ENCODE measurements at places on chromosomes 4 and X. TPM values are rescaled to one million over a fixed set of nuclear protein-coding genes. Genes with fewer than 3 reads are reported as not detected.

- H3K36me3 ChIP-seq: no peaks in the 10 kb centered on the region
- H3K27me3 ChIP-seq: no peaks in the 10 kb centered on the region
- no peaks in the 10 kb centered on the region for H3K4me1 ChIP-seq
- peak; percentile 41 for DNase-seq
- no peak overlapping the region for H3K4me3 ChIP-seq
- no peak overlapping the region for H3K27ac ChIP-seq
Observed at GRCh38 chr4:174318829-174319764, 35.4 kb downstream of the CEP44 start.

GRCh38 chr4:168506014-168506413 is 9.2 kb downstream of the PALLD start:
- peaks cover 6% of the 10 kb centered on the region for H3K27me3 ChIP-seq
- no peak overlapping the region for H3K4me3 ChIP-seq
- no peaks in the 10 kb centered on the region for H3K4me1 ChIP-seq
- H3K36me3 ChIP-seq: no peaks in the 10 kb centered on the region
- H3K27ac ChIP-seq: no peak overlapping the region
- no peak for DNase-seq

DNA sequence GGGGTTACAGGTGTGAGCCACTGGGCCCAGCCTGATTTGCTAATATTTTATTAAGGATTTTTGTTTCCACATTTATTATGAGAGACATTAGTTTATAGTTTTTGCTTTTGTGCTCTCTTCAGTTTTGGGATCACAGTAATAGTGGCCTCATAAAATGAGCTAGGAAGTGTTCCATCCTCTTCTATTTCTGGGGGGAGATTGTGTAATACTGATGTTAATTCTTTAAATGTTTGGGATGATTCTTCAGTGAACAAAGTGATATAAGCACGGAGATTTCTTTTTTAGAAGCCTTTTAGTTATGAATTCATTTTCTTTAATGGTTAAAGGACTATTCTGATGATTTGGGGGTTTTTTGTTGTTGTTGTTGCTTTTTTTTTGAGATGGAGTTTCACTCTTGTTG is 41.3 kb downstream of the RBMX start:
- no peaks in the 10 kb centered on the region for H3K4me1 ChIP-seq
- no peak overlapping the region for H3K27ac ChIP-seq
- no peak overlapping the region for H3K4me3 ChIP-seq
- no peak for DNase-seq
- H3K27me3 ChIP-seq: no peaks in the 10 kb centered on the region

- no peak for DNase-seq
- no peaks in the 10 kb centered on the region for H3K36me3 ChIP-seq
- H3K4me1 ChIP-seq: peaks cover 17% of the 10 kb centered on the region
- H3K27me3 ChIP-seq: no peaks in the 10 kb centered on the region
- H3K27ac ChIP-seq: no peak overlapping the region
Observed at GRCh38 chr4:38650133-38650532, 13.9 kb upstream of the KLF3 start.

The ATP1B4 gene
- not detected for total RNA-seq

DNA sequence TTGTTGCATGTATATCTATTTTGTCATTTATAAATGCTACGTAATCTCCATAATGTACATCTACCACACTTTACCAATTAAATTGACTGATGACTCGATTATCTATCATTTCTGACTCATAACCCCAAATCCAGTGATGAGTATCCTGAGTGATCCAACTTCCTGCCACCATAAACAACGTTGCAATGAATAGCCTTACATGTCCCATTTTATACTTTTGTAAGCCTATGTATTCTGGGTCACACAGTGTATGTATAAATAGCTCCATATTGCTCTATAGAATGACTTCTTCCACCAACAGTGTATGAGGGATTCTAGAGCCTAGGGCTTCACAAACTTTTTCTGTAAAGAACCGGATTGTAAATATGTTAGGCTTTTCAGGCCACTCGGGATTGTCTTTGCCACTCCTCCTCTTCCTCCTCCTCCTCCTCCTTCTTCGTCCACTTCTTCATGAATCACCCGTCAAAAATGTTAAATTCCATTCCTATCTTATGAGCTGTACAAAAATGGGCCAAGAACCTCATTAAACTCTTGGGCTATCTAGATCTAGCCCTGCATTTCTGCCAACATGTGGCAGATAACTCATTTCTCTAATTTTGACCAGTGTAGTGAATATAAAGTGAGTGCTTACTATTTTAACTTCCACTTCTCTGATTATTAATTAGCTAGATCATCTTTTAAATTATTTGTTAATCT is 672.2 kb upstream of the AMOT start:
- no peak overlapping the region for H3K27ac ChIP-seq
- DNase-seq: no peak
- H3K36me3 ChIP-seq: no peaks in the 10 kb centered on the region
- H3K4me1 ChIP-seq: no peaks in the 10 kb centered on the region
- no peak overlapping the region for H3K4me3 ChIP-seq

The PLXNB3 gene
- total RNA-seq: 0.41 TPM

The TEX13B gene
- total RNA-seq: not detected

The MRFAP1L1 gene
- total RNA-seq: 123 TPM

DNA sequence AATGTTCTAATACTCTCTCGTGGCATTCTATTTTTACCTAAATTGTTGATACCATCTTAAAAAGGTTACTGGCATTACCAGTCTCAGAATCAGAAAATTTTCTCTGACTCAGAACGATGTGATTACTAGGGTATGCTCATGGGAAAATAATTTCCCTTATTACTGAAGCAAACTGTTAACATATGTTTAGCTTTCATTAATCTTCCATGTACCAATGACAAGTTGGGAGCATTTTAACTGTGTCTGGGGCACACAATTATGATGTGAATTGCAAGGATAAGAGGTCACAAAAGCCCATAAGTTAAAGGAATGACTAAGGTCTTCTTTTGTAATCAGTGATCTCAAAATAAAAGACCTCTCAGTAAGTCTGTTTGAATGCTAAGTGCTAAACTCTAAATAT is 1254.6 kb downstream of the PCDH18 start:
- H3K4me1 ChIP-seq: no peaks in the 10 kb centered on the region
- H3K27ac ChIP-seq: no peak overlapping the region
- DNase-seq: no peak

Measured in naive thymus-derived CD8-positive, alpha-beta T cell (primary cell).